ENCODE measurements at places on chromosomes 12 and 14.

DNA sequence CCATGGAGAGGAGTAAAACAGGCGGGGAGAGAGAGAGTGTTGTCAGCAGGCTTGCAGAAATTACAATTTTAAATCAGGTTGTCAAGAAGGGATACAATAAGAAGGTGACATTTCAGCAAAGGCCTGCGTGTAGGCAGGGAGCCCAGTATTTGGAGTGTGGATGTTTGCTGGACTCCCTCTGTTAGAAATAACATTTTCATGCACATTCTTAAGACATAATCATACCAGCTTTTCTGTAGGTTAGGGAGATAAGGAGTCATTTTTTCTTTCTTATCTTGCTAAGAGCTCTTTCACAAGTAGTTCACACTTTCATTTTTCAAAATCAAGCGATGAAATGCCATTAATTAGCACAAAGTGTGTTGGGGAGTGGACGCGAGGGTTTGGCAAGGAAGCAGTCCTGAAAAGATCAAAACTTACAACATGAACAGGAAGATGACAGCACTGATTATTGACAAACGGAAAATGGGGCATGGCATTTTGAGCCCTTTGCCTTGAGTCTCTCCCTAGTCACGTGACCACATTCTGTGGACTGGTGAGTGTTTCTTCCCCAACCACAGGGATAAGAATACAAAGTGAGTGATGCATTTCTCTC, 160.2 kb downstream of the DAD1 start:
- DNase-seq, result no peak

DNA sequence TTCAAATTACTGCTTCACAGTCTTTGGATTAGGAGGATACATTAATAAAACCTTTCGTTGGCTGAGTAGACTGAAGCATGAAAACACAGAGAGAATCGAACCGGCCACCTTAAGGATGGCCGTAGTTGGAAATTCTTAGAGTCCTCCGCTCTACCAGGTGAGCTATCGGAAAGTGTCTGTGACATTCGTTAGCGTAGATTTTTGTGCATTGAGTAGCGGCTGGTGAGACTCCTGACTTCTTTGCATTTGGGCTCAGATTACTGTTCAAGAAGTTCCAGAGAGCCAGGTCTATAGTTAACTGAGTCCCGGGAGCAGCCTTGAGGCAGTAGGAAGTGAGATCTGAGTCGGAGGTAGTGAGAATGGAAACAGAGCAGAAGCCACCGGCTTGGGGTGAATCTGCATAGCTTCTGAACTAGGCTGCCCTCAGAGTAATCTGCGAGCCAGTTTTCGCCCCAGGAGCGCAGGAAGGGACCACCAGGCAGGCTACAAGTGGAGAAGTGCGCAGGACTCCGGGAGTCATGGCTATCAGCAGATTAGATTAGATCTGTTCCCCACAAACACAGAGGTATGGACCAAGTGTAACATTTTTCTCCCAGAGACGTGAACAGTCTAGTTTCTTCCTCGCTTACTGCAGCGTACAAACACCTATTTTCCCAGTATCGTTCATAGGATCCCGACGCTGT, 11.0 kb downstream of the OR6S1 start:
- peak; percentile 60 for DNase-seq

DNA sequence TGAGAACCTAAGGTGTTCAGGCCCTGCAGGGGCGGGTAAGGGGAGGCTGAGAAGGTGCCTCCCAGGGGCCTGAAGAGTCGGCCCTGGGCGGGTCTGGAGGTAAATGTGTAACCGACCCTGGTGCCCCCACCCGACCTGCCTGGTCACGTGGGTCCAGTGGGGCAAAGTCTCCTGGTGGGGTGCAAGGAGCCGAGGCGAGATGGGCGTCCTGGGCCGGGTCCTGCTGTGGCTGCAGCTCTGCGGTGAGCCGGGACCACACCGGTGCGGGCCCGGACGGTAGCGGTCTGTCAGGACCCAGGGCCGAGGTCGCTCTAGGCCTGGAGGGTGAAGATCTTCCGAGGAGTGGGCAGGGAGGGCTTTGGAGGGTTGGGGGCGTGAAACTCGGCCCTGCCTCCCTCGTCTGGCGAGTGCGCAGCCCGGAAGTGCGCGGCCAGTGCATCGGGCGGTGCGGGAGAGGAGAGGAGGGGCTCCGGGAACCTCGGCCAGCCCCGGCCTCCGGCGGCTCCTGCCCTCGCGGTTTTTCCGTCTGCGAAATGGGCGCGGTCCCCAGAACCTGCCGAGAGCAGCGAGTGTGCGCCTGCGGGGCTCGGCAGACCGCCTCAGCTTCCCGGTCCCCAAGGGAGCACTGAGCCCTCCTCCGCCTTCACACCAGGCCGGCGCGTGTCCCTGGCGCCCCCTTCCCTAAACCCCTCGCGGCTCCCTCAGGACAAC, at the start of gene AMN:
TSS of gene AMN (plus strand) at position 174 of the 711 bp plus-strand sequence. CDS start at position 200, 26 bp downstream.
- peak; percentile 12 for DNase-seq

DNA sequence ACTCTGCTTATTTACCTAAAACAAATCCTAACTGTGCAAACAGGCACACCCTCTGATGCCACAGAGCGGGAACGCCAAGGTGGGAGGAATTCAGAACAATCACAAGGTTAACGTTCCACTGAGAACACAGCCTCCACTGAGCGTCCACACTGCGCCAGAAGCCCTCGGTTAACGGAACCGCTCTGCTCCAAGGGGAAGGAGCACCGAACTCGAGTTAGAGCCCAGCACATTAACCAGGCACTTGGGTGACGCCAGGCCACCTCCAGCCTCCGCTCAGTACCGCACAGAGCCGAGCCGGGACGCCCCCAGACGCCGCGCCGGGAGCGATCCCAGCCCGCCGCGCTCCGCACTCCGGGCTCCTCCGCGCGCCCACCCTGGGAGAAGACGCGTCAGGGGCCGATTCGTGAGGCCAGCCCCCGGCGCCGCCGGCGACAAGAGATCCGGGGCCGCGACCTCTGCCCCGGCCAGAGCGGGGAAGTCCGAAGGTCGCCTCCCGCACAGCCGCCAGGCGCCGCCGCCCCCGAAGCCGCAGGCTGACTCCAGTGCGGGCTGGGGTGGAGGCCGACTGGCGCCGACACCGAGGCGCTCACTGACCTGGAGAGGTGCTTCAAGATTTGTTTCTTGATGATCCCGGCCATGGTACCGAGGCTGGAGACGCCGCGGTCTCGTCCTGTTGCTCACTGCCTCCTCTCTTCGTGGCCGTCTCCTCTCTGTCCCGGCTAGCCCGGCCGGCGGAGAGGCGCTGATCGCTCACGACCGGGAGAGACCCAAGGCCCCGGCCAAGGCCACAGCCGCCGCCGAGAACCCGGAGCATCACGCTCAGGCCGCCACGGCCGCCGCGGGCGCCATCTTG, 450 bp downstream of the BLTP3B start:
- peak; percentile 18 for DNase-seq

- no peak for DNase-seq
These were observed 5.1 kb upstream of the NUMB start for GRCh38 chr14:73463411-73463810.

DNA sequence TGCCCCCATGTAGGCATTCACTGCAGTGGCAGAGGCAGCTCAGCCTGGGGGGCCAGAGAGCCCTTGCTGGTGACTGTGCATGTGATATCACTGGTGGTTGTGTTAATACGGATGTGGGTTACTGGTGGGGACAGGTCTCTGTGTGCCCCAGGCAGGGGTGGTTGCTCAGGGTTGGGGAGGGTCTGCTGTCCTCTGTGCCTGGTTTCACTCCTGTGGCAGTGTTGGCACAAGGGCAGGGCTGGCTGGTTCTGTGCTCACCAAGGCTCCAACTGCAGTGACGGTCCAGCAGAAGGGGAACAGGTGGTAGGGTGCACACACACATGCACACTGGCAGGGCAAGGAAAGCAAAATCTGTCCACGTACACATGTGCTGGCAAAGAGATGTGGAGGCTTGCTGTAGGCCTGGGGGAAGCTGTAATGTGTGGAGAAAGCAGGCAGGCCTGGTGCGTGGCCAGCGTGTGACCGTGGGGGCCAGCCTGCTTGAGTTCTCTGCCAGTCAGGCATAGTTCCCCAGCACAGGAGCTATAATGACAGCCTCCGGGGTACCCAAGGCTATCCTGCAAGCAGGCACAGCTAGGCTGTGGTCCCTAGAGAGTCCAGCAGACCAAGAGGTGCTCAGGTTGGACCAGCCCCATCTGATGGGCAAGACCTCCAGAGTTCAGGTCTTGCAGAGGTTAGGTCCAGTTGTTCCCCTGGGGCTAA, 254.6 kb downstream of the FBXL14 start:
- DNase-seq, result no peak

DNA sequence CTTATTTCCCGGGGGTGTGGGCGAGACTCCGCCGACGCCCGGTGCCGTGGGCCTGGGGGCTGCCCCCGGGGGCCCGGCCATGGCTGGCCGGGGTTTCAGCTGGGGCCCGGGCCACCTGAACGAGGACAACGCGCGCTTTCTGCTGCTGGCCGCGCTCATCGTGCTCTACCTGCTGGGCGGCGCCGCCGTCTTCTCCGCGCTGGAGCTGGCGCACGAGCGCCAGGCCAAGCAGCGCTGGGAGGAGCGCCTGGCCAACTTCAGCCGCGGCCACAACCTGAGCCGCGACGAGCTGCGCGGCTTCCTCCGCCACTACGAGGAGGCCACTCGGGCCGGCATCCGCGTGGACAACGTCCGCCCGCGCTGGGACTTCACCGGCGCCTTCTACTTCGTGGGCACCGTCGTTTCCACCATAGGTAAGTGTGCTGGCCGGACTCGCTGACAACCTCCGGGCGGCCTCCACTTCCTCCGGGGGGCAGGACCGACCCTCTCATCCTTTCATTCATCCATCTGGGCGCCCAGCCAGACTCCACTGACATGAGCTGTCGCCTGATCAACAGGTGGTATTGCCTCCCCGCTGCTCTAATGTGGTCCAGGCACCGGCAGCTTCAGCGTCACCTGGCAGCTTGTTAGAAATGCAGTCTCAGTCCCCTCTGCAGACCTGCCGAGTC, 467 bp downstream of the KCNK13 start:
- DNase-seq, result peak; percentile 23

- no peak for DNase-seq
These were observed 213.6 kb downstream of the ADGRD1 start for GRCh38 chr12:131167334-131167733.

DNA sequence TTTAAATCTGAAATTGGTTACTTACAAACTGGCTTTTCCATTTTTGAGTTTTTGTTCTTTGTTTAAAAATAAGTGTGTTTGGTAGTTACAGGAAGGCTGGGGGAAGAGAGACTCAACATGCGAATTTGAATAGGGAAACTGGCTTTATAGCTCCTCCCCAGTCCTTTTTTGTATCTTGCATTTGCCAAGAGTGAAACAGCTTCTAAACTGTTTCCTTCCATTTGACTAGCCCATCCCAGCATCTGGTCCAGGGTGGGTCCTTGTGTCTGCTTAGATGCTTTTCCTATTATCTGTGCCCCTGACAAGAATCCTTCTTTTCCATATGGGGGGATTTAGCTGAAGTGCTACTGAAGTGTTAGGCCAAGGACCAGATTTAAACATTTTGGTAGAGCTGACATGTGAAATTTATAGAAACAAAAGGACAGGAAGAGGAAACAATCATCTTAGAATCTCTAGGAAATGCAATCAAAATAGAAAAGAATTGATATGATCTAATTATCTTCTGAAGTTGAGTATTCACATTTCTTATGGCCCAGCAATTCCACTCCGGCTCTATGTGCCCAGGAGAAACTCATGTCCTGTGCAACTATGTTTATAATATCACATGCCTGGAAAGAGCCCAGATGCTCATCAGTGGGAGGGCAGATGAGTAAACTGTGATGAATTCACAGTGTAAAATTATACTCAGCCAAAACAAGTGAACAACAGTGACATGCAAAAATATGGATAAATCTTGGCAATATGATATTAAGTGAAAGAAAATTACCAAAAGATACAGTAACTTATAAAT, 7.4 kb downstream of the SMOC1 start:
- DNase-seq, result no peak

DNA sequence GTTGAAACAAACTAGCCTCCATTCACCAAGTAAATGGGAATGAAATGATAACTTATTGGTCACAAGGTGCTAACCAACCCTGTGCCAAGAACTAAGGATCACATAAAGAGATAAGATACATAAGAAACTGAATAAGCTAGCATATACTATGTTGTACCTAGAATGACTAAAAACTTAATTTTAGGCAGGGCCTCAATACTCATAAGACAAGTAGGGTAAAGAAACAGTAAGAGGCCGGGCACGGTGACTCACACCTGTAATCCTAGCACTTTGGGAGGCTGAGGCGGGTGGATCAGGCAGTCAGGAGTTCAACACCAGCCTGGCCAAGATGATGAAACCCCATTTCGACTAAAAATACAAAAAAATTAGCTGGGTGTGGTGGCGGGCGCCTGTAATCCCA, 17.7 kb downstream of the GDF11 start:
- DNase-seq, result no peak

DNA sequence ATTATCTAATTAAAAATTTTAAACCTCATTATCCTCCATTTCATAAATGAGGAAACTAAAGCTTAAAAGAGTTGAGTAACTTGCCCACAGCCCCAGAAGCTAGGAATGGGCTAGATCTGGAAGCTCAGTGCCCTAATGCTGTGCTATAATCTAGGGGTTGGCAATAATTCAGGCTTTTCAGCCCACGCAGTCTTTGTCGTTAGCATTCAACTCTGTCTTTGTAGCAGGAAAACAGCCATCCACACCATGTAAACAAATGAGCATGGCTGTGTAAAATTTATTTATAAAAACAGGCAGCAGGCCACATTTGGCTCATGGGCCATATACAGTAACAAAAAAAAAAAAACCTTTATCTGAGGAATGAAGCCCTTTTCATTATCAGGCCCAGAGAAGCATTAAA, 92.4 kb upstream of the OVCH1 start:
- no peak for DNase-seq

- DNase-seq, result no peak
These were observed 24.0 kb upstream of the SLC38A1 start for GRCh38 chr12:46292754-46293402.

DNA sequence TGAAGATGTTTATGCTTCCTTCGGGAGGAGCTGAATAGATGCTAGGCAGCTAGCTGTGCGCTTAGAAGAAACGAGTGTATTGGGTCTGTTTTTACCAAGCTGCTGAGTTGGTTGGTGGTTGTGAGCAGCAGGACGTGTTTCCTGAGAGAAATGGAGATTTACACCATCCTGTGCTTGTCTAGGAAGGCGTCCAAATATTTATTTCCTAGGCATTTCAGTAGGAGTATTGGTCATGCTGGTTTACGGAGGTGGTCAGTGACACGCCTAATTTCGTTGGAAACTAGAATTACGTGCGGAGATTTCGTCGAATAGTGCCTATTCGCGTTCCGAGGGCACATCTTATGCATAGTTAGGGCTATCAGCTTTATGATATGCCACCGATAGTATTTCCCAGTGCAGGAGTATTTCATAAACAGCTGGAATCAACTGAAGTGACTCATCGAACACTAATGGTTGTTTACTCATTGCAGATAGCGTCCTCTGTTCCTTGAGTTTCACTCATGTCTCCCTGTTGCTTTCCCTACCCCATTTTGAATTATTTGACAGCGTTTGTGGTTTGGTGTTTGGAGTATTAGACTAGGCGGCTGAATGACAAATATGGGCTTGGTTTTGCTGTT, 780 bp downstream of the TBC1D15 start:
- peak; percentile 29 for DNase-seq

Measured in NCI-H774 (cell line).